Fibroblast of lung (primary cell): ENCODE measurements at places on chromosomes 13 and 19.

DNA sequence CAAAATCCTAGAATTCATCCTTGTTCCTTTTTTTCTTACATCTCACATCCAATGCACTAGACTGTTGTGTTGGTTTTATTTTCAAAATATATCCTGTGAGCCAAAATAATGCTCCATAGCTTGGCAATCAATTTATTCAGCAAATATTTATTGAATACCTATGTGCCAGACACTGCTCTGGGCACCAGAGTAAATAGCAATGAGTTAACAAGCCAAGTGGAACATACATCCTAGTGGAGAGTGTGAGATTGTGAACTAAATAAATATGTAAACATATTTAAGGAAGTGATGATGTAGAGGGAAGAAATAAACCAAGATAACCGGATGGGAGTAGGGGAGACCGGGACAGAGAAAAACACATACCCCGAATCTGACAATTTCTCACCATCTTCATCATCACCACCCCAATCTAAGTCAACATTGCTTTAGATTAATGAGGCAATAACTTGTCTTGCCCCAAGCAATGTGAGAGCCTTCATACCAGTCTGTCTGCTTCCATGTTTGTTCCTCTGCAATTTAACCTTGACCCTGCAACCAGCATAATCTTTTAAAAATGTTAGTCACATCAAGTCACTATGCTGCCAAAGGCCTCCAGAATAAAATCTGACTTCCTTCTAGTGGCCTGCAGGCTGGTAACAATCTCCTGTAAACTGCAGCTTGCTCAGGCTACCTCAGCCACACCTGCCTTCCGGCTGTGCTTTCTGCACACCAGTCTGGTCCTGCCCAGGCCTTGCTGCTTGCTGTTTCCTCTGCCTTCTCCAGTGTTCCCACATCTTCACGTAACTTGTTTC is 199.2 kb downstream of the DLEU7 start:
- DNase-seq = no peak

DNA sequence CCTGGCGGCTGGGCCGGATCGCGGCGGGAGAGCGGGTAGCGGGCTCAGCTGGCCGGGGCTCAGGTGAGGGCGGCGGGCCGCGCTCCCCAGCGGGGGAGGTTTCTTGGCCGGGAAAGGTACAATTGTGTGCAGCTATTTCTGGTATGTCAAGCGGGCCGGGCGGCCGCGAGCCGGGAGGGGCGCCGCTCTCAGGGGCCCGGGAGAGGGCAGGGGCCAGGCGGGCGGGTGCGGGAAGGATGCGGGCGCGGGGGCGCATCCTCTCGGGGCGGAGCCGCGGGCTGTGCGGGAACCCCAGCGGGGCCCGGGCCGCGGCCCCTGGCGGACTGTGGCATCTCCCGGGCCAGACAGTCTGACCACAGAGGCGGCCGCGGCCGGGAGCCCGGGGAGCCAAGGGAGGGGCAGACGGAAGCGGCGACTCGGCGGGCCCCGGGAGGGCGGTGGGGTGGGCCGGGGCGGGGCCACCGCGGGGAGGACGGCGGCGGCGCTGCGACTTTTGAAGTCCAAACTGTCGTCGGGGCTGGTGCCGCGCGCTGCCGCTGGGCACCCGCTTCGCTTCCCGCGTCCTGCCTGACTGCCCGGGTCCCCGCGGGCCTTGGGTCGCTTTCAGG is at the start of gene LMO7:
LMO7 (plus strand) TSS at position 503 of the 608 bp plus-strand sequence. CDS start 328 bp downstream, outside the sequence.
- DNase-seq = peak; percentile 75

GRCh38 chr13:110651726-110652230 is 36.4 kb downstream of the NAXD start:
- DNase-seq = no peak

DNA sequence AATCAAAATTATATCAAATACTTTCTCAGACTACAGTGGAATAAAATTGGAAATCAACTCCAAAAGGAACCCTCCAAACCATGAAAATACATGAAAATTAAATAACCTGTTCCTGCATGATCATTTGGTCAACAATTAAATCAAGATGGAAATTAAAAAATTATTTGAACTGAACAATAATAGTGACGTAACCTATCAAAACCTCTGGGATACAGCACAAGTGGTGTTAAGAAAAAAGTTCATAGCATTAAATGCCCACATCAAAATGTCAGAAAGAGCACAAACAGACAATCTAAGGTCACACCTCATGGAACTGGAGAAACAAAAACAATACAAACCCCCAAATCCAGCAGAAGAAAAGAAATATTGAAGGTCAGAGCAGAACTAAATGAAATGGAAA is 1460.7 kb downstream of the OLFM4 start:
- DNase-seq = no peak

DNA sequence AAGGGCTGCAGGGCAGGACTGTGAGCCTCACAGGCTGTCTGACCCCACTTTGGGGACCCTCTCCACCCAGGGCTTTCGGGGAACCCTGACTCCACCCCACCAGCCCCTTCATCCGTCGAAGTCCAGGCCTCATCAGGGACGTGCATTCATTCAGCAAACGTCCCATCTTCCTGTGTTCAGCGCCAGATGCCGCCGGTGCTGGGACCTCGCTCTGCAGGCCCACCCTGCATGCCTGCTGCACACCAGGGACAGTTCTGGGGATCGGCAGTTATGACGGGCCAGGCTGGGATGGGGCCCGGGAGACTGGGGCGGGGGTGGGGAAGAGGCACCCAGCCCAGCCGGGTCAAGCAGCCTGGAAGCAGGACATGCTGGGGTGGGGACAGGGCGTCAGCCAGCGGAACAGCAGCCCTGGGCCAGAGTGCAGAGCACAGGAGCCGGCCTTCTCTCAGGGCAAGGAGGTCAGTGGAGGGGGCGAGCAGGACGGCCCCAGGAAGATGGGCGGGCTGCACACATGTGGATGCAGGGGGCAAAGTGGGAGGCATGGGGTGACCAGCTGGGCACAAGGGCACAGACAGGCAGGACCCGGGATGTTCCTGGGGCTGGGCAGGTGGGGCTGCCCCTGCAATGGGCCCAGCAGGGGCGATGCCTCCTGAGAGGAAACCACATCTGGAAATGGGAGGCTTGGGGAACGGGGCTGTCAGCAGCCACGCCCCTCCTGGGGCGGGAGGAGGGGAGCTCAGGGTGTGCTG is 5.1 kb downstream of the GAMT start:
- no peak for DNase-seq

DNA sequence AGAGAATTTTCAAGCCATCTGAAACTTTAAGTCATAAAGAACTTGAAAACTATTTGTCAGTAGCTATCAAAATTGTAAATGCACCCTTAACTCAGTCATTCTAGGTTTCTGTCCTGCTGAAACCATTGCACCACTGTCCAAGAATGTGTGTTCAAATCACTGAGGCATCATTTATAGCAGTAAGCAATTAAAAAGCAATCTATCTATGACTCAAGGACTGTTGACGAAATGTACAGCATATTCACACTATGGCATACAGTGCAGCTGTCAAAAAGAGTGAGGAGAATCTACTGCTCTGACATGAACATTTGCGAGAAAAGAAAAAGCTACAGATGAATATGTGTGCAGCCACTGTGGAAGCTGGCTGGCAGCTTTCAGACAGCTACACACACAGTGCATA is 71.2 kb downstream of the ING1 start:
- DNase-seq = no peak

DNA sequence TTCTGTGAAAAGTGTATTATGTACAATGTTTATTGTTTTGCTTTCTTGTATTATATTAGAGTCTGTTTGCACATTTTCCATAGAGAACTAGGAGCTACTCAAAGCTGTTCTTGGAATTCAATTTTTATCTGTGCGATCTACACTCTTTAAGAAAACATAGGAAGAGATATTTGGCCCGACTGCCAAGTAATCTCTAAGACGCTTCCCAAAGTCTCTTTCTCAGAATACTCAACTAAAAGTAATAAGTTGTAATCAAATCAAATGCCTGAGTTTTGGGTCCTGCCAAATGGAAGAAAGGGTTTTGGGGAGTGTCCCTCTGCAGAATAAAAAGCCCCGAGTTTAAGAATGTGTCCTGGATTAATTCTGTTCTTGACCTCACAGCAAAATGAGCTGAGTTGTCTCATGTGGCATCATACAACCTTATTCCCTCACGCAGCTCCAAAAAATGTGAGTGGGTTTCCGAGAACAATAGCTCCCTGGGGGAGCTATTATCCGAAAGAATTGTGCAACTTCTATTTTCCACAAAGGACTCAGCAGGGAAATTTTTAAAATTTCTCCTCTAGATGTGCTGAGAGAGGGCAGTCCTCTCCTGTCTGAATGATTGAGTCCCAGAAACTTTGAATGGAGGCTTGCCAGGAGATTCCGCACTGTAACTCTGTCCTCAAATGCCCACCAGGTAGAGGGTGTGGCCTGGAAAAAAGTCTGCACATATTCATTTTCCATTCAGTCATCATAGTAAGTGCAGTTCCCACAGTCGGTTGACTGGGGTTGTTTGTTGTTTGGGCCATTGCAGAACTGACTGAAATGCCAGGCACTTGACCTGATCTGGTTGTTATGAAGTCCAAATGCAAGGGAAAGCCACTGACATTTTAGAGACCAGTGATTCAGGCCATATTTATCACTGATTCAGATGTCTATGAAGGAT is 280.0 kb upstream of the SOX21 start:
- peak; percentile 21 for DNase-seq
